ENCODE measurements at places on chromosomes 11 and 22.

- no peak for DNase-seq
Measured at GRCh38 chr11:86746514-86746913, 53.8 kb upstream of the PRSS23 start.

DNA sequence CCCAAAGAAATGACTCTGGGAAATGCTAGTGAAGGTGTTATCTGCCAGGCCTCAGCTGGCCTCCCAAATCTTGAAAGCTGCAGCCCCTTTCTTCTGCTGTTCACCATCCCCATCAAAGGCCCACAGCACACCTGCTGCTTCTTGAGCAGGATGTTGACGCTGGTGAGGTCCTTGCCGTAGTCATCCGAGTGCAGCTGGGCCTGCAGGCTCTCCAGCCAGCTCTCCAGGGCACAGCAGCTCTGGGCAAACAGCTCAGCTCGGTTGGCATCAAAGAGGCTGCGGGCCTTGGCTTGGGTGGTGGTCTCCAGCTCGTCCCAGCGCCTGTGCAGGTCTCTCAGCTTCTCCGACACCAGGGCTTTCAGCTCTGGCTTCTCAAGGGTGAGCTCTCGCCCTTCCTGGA lies 18.5 kb upstream of the RBM4B start:
- no peak for DNase-seq

GRCh38 chr11:113351068-113351450 lies 36.5 kb upstream of the ANKK1 start:
- no peak for DNase-seq

GRCh38 chr22:21941921-21942320 lies 10.7 kb downstream of the PPM1F start:
- no peak for DNase-seq
